ENCODE measurements at places on chromosomes 7 and 10.

DNA sequence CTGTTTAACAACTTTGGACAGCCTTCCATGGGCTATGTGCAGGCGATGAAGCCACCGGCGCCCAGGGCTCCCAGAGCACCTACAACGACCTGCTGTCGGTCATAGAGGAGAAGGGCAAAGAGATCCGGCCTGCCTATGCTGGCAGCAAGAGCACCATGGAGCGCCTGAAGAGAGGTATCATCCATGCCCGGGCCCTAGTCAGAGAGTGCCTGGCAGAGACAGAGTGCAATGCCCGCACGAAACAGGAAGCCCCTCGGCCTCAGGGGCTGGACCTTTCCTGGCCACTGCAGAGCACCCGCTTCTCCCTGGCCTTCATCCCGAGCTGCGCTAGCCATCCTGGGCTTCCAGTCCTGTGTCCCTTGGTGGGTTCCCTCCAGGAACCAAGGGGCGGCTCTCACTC lies 497.0 kb upstream of the PHF14 start:
- DNase-seq: no peak

DNA sequence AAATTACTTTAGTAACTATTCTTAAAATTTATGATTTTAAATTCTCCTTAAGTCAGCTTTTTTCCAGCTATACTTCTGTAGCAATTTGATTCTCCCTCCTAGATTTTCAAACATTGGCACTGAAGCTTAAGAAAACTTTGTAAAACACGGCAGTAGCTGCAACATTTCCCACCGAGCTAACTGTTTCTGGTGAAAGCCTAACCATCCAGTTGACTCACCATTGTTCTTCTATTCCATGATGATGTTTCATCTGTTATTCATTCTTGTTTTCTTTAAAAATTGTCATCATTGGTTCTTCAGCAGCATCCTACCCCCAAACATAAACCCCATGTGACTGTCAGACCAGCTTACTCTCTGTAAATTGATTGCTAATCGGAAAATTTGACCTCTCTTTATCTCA lies 312.3 kb downstream of the DGKB start:
- DNase-seq: no peak

- DNase-seq: peak; percentile 84
Measured at GRCh38 chr7:4797858-4798705, 22.7 kb downstream of the AP5Z1 start.

GRCh38 chr7:93717217-93717900 lies 142.8 kb upstream of the CALCR start:
- DNase-seq: no peak

GRCh38 chr10:24723788-24724380 lies at the start of gene ARHGAP21:
Gene ARHGAP21 (minus strand): TSS chr10:24723887. CDS start chr10:24721899, 1,988 bp downstream.
- peak; percentile 70 for DNase-seq

DNA sequence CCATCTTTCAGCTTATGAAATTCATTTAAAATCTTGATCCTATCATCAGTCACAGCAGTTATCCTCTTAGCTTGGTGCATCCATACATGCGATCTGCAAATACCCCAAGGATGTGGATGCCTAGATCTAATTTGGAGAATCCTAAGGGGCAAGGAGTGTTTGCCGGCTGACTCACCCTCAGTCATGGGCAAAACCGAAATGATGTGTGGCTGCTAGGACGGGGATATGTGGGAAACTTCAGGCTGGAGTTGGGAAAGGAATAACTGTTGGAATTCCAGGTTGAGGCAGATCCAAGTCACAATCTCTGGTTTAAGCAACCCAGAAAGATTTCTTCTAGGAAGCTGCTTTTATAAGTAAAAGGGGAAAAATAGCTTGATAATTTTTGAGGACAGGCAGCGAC lies 19.7 kb upstream of the GOT1 start:
- DNase-seq: no peak

GRCh38 chr10:80199828-80200227 lies 5.5 kb downstream of the ANXA11 start:
- DNase-seq: no peak

DNA sequence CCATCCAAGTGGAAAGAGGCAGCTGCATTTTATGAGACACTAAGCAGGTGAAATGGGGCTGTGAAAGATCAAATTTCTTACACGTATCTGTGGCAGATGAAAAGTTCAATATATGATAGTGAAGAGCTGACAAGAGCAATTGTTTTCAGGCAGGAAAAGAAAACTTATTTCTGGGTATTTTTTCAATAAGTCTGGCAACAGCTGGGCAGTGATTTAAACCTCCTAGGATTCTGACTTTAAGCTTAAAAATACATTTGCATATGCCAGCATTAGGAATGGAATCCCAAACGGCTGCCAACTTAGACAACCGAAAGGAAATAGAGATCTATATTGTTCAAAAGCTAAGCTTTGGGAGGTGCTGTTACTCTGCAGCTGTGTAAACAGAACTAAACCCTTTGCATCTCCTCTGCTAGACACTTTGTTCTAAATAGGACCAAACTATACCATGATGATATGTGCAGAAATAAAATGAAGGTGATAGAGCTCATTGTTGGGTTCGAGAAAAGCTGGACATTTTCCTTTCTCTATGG lies 26.1 kb downstream of the DYNC1I1 start:
- DNase-seq: no peak

DNA sequence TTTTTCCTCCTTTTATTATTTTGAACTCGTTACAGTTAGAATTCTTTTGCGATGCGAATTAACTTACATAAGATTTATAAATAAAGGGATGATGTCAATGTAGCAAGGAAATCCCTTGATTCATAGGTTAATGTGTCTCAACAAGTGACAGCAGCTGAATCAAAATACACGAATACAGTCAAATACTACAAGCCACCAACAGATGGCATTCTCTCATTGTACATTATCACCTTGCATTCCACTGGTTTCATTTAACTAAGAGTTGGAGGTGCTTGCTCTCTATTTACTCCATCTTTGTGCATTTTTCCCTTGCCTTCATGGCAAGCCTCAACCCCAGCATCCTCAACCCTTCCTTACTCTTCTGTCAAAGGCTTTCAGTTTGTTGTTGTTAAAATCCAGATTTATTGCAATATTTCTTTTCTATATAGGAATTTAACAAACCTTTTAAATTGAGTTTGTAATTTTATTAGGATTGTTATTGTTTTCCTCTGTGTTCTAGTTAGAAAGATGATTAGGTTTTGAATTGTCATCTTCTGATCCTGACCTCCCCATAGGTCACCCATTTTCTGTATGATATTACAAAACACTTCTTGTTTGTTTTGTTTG lies 78.3 kb downstream of the SLC25A40 start:
- peak; percentile 47 for DNase-seq

DNA sequence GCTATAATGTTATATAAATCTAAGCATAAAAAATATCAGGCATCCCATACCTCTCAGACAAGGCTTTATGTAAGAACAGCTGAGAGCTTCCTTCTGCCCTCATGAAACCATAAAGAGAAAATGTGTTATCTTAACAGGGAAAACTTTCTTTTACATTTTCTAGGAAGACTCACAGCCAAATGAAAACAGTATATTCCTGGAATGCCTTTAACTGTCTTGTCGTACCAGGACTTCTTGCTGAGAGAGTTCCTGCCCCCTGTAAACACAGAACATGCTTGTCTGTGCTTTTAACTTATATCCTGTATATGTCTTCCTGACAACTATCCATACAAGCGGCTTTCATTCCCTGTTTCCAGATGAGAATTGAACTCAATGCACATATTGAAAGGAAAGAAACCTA lies 64.8 kb upstream of the AHR start:
- DNase-seq: no peak

- no peak for DNase-seq
Measured at GRCh38 chr7:39045231-39045630, 67.5 kb downstream of the POU6F2 start.

DNA sequence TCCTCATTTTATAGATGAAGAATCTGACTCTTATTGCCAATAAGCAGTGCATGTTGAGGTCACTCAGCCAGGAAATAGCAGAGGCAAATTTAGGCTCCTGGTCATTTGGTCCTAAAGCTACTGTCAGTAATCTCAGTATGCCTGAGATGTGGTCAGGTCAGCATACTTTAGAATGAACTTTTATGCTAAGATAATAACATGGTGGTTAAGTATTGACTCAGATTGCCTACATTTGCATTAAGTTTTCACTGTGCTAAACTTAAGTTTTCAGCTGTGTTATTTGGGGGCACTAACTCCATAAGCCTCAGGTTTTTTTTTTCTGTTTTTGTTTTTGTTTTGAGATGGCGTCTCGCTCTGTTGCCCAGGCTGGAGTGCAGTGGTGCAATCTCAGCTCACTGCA lies 35.9 kb upstream of the CCSER2 start:
- no peak for DNase-seq

GRCh38 chr10:93938140-93938539 lies 44.4 kb downstream of the SLC35G1 start:
- no peak for DNase-seq

- no peak for DNase-seq
Measured at GRCh38 chr7:30971840-30972563, 8.2 kb downstream of the GHRHR start.

- no peak for DNase-seq
Measured at GRCh38 chr7:20532890-20533289, 82.6 kb upstream of the ABCB5 start.
